Fibroblast of lung (primary cell): ENCODE measurements at places on chromosomes 7 and 10. TPM values are rescaled to one million over a fixed set of nuclear protein-coding genes. Genes with fewer than 3 reads are reported as not detected.

DNA sequence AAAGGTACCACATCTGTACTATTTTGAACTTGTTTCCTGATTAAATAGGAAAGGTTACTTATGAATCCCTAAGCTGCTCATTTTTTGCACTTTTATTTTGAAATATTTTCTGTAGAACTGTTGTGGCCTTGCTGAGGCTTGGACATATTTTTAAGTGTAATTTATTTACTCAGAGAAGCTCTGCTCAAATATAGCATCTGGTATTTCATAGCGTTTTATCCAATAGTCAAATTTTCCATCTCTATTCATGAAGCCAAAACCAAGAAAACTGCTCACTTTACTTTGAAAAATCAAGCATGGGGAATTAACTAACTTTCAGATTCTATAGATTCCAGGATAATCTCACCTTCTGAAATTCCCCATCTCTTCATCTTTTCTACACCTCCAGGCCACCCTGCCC, 6.6 kb upstream of the FAM3C start:
- H3K4me3 ChIP-seq = no peak overlapping the region
- H3K27me3 ChIP-seq = no peaks in the 10 kb centered on the region
- no peak for DNase-seq
- H3K36me3 ChIP-seq = no peaks in the 10 kb centered on the region
- H3K4me1 ChIP-seq = no peaks in the 10 kb centered on the region

DNA sequence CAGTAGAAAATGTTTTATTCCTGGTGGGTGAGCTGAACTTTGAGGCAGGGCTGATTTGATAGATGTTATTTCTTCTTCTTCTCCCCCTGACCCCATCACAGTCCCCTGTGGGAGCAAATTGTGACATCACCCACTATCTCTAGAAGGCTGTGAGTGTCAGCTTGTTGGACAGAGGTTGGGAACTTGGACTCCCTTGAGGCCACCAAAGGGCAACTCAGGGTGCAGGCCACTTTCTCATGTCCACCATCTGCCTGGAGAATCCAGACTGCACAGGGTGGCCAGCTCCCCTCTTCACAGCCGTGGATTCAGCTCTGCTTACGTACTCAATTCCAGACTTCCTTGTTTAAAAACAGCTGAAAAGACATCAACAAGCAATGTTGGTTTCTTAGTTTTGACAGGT, 103.0 kb downstream of the LRRC18 start:
- DNase-seq = no peak
- no peaks in the 10 kb centered on the region for H3K36me3 ChIP-seq
- no peaks in the 10 kb centered on the region for H3K4me1 ChIP-seq
- peaks cover 3% of the 10 kb centered on the region for H3K27me3 ChIP-seq
- H3K4me3 ChIP-seq = no peak overlapping the region

DNA sequence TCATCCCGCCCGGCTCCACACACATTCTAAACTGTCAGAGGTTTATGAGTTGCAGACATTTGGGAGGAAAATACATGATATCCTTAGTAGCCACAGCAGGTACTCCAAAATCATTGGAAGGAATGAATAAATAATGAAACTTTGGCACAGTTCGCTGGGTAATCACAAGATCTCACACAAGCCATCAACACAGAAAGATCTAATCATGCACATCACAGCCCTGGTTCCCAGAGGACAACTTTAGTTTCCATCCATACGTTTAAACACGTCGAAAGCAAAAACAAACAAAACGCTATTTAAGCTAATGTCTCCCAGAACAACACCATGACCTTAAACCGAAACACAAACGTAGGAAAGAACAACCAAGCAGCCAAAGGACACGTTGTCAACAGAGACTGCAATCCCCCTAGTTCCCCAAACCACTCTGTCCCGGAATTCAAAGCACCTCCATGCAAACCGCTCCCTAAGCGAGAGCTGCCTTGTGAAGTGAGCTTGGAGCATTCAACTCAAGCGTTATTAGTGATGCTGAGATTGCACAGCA, 12.3 kb downstream of the SVIL start:
- H3K4me1 ChIP-seq = peaks cover 18% of the 10 kb centered on the region
- no peaks in the 10 kb centered on the region for H3K27me3 ChIP-seq
- no peak overlapping the region for H3K4me3 ChIP-seq
- no peak overlapping the region for H3K27ac ChIP-seq
- H3K36me3 ChIP-seq = no peaks in the 10 kb centered on the region

DNA sequence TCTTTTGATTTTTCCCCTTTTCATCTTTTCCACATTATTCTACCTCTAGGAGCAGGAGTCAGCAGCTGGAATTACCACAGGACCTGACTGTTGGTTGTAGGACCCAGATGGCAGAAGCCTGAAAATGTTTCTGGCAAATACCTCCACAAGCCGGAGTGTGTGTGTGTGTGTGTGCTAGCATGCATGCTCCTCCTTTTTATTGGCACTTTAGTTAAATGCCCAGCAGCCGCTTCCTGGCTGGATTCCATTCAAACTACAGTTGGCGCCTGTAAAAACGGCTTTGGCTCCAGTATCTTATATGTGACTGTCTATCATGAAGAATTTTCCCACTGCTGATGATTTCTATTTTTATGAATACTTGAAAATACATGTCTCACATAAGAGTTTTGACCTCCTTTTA, 319.7 kb upstream of the SP4 start:
- DNase-seq = no peak
- H3K36me3 ChIP-seq = no peaks in the 10 kb centered on the region
- no peaks in the 10 kb centered on the region for H3K4me1 ChIP-seq
- H3K4me3 ChIP-seq = no peak overlapping the region
- no peaks in the 10 kb centered on the region for H3K27me3 ChIP-seq
- H3K27ac ChIP-seq = no peak overlapping the region

- H3K27ac ChIP-seq = no peak overlapping the region
- no peak for DNase-seq
- H3K27me3 ChIP-seq = no peaks in the 10 kb centered on the region
- H3K4me3 ChIP-seq = no peak overlapping the region
- no peaks in the 10 kb centered on the region for H3K36me3 ChIP-seq
- no peaks in the 10 kb centered on the region for H3K4me1 ChIP-seq
Measured at GRCh38 chr7:3518546-3518945, 217.5 kb downstream of the SDK1 start.

- no peaks in the 10 kb centered on the region for H3K4me1 ChIP-seq
- no peak for DNase-seq
- no peak overlapping the region for H3K4me3 ChIP-seq
- no peaks in the 10 kb centered on the region for H3K36me3 ChIP-seq
Measured at GRCh38 chr10:120580918-120581895, 124.2 kb downstream of the PLPP4 start.

GRCh38 chr10:42962110-42962901, 114.6 kb upstream of the RET start:
- H3K27ac ChIP-seq = no peak overlapping the region
- no peaks in the 10 kb centered on the region for H3K36me3 ChIP-seq
- H3K4me3 ChIP-seq = no peak overlapping the region
- no peak for DNase-seq
- no peaks in the 10 kb centered on the region for H3K27me3 ChIP-seq

DNA sequence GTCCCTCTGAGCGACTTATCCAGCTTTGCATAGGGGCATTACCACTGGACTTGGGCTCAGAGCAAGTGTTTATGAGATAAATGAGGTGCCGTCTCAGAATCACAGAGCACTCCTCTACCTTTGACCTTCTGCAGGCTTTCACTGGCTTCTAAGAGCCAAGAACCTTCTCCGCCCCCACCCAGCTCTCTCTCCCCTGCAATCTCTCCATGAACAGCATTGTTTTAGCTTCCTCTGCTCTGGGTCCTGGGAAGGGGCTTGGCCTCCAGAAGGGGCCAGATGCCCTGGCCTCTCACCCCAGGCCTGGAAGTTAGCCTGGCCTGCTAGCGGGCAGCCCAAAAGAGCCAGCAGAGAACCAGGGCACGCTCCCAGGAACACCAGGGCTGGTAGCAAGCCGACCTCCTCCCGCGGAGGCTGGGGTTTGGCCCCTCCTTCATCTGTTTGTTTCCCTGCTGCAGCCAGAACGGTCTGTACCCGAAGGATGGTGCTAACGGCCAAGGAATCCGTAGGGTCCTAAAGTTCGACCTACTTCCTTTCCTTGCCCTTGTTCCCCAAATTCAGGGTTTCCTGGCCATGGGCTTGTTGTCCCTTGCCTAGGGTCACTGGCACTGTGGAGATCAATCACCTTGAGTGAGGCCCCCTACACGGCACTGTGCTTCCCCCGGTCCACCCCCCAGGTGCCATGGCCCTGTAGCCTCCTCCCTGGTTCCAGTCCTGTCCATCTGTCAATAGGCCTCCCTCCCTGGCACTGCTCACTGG, 18.7 kb upstream of the DDIT4 start:
- H3K36me3 ChIP-seq = no peaks in the 10 kb centered on the region
- peak overlapping the region; percentile 31 for H3K27ac ChIP-seq
- DNase-seq = peak; percentile 52
- no peaks in the 10 kb centered on the region for H3K27me3 ChIP-seq
- H3K4me1 ChIP-seq = peaks cover 24% of the 10 kb centered on the region

- H3K4me3 ChIP-seq = no peak overlapping the region
- H3K36me3 ChIP-seq = no peaks in the 10 kb centered on the region
- no peaks in the 10 kb centered on the region for H3K27me3 ChIP-seq
- peak; percentile 76 for DNase-seq
- peaks cover 6% of the 10 kb centered on the region for H3K4me1 ChIP-seq
Measured at GRCh38 chr10:32112055-32112454, 55.8 kb upstream of the KIF5B start.

GRCh38 chr7:130994378-130995115, 260.5 kb upstream of the KLF14 start:
- no peaks in the 10 kb centered on the region for H3K36me3 ChIP-seq
- peak overlapping the region; percentile 29 for H3K27ac ChIP-seq
- no peak overlapping the region for H3K4me3 ChIP-seq
- H3K4me1 ChIP-seq = peaks cover 29% of the 10 kb centered on the region

DNA sequence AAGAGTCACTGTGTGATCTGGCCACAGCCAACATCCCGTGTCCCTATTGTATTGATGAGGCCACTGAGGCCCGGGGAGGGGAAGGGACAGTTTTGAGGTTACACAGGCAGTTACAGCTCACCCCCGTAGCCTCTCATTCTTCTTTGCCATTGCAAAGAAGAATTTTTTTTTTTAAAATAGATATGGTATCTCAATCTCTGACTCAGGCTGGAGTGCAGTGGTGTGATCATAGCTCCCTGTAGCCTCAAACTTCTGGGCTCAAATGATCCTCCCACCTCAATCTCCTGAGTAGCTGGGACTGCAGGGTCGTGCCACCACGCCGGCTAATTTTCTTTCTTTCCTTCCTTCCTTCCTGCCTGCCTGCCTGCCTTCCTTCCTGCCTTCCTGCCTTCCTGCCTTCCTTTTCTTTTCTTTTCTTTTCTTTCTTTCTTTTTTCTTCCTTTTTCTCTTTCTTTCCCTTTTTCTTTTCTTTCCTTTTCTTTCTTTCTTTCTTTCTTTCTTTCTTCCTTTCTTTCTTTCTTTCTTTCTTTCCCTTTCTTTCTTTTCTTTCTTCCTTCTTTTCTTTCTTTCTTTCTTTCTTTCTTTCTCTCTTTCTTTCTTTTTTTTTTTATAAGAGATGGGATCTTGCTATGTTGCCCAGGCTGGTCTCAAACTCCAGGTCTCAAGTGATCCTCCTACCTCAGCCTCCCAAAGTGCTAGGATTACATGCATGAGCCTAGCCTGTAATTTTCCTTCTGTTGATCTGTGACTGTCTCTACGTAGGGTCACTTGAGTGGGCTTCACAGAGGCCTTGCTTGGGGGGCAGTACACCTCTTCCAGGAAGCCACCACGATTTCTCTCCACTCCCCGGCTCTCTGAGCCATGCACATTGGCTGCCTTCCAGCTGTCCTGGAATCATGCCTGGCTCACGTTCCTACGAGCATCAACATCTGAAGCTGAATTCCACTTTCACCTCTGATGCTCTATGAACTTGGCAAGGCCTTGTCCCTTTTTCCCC, 31.3 kb downstream of the TMEM270 start:
- peaks cover 30% of the 10 kb centered on the region for H3K4me1 ChIP-seq
- H3K27me3 ChIP-seq = no peaks in the 10 kb centered on the region
- peak; percentile 68 for DNase-seq
- peak overlapping the region; percentile 46 for H3K27ac ChIP-seq
- no peak overlapping the region for H3K4me3 ChIP-seq

GRCh38 chr10:17227367-17228090, 512 bp upstream of the VIM start:
- H3K4me1 ChIP-seq = peaks cover 11% of the 10 kb centered on the region
- H3K36me3 ChIP-seq = peaks cover 13% of the 10 kb centered on the region

DNA sequence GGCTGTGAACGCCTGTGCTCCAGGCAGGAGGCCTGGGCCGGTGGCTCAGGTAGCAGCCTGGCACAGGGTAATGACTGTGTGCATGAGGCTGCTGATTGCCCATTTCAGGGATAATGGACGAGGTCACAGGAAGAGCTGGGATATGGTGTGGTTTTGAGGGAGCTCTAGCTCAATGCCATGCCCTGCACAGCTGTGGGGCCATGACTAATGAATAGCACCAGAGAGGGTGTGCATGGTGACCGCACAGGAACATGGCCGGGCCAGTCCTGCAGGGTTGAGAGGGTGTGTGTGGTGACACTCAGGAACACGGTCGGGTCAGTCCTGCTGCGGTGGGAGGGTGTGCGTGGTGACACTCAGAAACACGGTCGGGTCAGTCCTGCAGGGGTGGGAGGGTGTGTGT, 21.8 kb downstream of the NKX6-2 start:
- H3K36me3 ChIP-seq = no peaks in the 10 kb centered on the region
- H3K27ac ChIP-seq = no peak overlapping the region
- no peak overlapping the region for H3K4me3 ChIP-seq
- H3K4me1 ChIP-seq = no peaks in the 10 kb centered on the region
- DNase-seq = no peak

- peak; percentile 47 for DNase-seq
- H3K4me1 ChIP-seq = peaks cover 36% of the 10 kb centered on the region
- H3K27ac ChIP-seq = no peak overlapping the region
- no peaks in the 10 kb centered on the region for H3K36me3 ChIP-seq
Measured at GRCh38 chr7:92768501-92769393, 67.6 kb downstream of the CDK6 start.

GRCh38 chr7:136997735-136998134, 129.3 kb downstream of the CHRM2 start:
- no peaks in the 10 kb centered on the region for H3K36me3 ChIP-seq
- H3K27me3 ChIP-seq = no peaks in the 10 kb centered on the region
- H3K4me1 ChIP-seq = peaks cover 10% of the 10 kb centered on the region
- H3K4me3 ChIP-seq = no peak overlapping the region
- H3K27ac ChIP-seq = peak overlapping the region; percentile 15

- no peaks in the 10 kb centered on the region for H3K27me3 ChIP-seq
- DNase-seq = peak; percentile 6
- H3K27ac ChIP-seq = no peak overlapping the region
Measured at GRCh38 chr10:70106958-70107791, 25.4 kb downstream of the AIFM2 start.

DNA sequence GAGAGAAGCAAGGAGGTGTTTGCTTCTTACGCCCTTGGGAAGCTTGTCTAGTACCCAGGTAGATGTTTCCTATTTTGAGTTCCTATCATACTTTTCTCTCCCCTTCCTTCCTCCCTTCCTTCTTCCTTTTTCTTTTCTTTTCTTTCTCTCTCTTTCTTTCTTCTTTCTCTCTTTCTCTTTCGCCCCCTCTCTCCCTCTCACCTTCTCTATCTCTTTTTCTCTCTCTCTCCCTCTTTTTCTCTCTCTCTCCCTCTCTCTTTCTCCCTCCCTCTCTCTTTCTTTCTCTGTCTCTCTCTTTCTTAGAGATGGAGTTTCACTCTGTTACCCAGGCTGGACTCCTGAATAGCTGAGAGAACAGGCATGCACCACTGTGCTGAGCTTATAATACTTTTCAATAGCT, 322.2 kb downstream of the TNS3 start:
- no peaks in the 10 kb centered on the region for H3K27me3 ChIP-seq
- no peak for DNase-seq
- H3K36me3 ChIP-seq = no peaks in the 10 kb centered on the region

Gene SPDYE16
- not detected in 2 replicates for polyA plus RNA-seq

Gene NAT16
- polyA plus RNA-seq = not detected in 2 replicates

Gene MBLAC1
- polyA plus RNA-seq = 0.75 and 1.1 TPM in 2 replicates

Gene TSPAN33
- polyA plus RNA-seq = 0.25 and 0.36 TPM in 2 replicates

Gene ASAH2
- polyA plus RNA-seq = 2.1 and 2.4 TPM in 2 replicates

Gene SLC16A9
- polyA plus RNA-seq = 0.08 and 0.56 TPM in 2 replicates

Gene SPDYE9
- polyA plus RNA-seq = not detected in 2 replicates

Gene IFIT3
- polyA plus RNA-seq = 30.5 and 62.9 TPM in 2 replicates

Gene ACBD7
- polyA plus RNA-seq = 0.42 and 1.3 TPM in 2 replicates

Gene RHOBTB1
- polyA plus RNA-seq = 14.9 and 42.6 TPM in 2 replicates
